ENCODE measurements at places on chromosomes 13 and 19.

GRCh38 chr19:33168528-33168927, 25.6 kb upstream of the LRP3 start:
- DNase-seq, result no peak

DNA sequence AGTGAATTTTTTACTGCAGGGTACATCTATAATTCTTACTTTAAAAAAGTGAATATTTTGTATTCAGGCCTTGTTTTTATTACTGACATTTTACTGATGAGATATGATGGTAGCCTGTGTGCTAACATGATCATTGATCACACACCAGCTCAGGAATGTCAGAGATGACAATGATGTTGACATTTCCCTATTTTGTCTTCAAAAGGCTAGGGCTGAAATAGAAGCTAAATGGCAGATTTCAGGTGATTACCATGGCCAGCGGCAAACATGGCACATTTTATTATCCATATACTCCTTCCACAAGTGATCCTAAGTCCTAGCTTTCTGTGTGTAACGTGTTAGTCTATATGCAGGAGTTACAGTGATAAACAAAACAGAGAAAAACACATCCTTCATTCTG, 544.3 kb upstream of the MIR17HG start:
- DNase-seq, result no peak

- no peak for DNase-seq
Measured at GRCh38 chr13:79126706-79127105, 279.3 kb downstream of the RBM26 start.

GRCh38 chr19:15297416-15298224, 34.7 kb downstream of the BRD4 start:
- DNase-seq, result no peak

GRCh38 chr13:59780058-59780457, 383.7 kb downstream of the DIAPH3 start:
- DNase-seq, result no peak

GRCh38 chr19:54138489-54139256, 1.1 kb downstream of the CNOT3 start:
- no peak for DNase-seq

DNA sequence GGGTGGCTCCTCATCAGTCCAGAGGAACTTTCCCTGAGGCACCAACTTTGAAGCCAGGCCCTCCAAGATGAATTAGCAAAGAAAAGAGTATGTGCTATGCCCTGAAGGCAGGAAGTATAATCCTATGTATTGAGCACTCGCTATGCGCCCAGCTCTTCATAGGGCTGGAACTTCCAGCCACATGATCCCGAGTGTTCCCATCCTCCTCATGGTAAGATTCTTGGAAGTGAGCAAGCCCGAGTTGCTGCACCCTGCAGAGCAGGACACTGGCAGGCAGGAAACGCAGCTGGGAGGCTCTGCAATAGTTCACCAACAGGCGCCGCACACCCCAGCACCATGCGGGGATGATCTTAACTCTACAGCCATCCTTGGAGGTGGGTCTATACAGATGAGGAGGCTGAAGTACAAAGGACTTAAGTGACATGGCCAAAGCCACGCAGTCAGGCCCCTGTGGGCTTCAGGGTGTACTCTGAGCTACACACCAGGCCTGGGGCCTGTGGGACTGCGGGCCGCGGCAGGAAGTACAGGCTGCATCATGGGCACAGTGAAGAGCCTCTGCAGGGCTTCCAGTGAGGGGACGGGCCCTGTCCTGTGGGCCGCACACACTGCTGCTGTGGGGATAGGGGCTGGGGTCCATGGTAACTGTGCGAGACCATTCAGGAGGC, 25.1 kb downstream of the C19orf47 start:
- DNase-seq, result no peak

DNA sequence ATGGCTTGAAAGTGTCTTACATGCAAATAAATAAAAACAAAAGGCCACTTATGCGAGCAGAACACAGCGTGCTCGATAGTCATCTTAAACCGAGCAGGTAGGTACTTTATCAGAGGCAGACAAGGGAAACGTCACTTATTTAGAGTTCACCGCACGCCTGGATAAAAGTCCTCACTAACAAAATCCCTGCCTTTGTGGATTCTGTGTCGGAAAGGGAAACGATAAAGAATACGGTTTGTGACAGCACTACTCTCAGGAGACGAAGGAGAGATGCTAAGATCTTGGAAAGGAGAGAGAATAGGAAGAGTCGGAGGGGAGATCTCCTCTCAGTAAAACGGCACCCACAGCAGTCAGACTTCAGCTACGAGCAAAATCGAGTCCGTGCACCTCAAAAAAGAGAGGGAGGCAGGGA, 581 bp downstream of the RCBTB1 start:
- DNase-seq, result no peak
